ENCODE measurements at places on chromosomes 3 and 15. TPM values are rescaled to one million over a fixed set of nuclear protein-coding genes. Genes with fewer than 3 reads are reported as not detected.

- H3K27ac ChIP-seq = no peak overlapping the region
- no peak overlapping the region for H3K4me3 ChIP-seq
- H3K27me3 ChIP-seq = no peaks in the 10 kb centered on the region
- DNase-seq = no peak
Measured at GRCh38 chr15:35876762-35877161, 330.8 kb upstream of the DPH6 start.

DNA sequence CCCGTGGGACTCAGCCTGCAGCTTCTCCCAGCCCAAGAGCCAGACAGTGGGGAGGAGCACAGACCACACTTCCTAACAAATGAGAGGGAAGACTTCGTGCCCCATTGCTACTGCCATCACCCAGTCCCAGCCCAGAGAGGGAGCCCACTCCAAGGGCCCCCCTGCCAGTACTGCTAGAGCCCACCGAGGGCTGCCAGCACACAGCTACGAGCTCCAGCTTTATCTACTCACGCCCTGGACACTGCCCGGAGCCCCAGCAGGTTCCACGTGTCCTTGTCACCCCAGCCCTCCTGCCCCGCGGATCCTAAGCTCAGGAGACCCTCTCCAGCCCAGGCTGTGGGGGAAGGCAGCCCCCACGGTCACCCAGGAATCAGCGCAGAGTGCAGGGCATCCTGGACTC lies 1.9 kb downstream of the GOLGA8A start:
- no peak for DNase-seq
- H3K4me1 ChIP-seq = peaks cover 11% of the 10 kb centered on the region
- H3K27me3 ChIP-seq = peaks cover 2% of the 10 kb centered on the region
- H3K36me3 ChIP-seq = peaks cover 9% of the 10 kb centered on the region
- peak overlapping the region; percentile 65 for H3K4me3 ChIP-seq
- H3K27ac ChIP-seq = no peak overlapping the region

DNA sequence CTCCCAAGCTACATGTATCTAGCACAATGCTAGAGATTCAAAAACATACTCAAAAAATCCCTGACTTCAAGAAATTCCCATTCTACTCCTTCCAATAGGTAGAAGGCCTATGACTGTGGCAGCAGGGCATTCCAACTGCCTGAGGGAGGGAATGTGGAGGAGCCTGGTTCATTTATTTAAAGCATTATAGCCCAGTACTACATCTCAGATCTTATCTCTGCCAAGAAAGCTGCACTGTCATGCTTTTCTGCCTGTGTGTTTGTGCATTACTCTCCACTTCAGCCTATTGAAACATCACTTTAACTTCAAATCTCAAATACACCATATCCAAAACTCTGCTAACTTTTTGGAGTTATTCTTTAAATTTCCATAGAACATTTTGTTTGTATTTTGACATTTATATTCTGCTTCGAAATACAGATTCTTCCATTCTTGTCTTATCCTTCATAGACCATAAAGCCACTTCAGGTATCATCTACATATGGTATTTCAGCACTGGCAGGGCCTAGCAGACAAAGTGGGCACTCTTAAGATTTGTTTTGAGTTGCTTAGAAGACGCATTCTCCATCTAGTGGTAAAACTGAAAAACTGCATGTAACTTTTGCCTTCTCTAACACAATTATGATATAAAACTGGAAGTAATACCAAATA lies 59.1 kb upstream of the NEDD4 start:
- peaks cover 6% of the 10 kb centered on the region for H3K4me1 ChIP-seq
- H3K27me3 ChIP-seq = no peaks in the 10 kb centered on the region
- no peaks in the 10 kb centered on the region for H3K36me3 ChIP-seq
- peak overlapping the region; percentile 29 for H3K27ac ChIP-seq

DNA sequence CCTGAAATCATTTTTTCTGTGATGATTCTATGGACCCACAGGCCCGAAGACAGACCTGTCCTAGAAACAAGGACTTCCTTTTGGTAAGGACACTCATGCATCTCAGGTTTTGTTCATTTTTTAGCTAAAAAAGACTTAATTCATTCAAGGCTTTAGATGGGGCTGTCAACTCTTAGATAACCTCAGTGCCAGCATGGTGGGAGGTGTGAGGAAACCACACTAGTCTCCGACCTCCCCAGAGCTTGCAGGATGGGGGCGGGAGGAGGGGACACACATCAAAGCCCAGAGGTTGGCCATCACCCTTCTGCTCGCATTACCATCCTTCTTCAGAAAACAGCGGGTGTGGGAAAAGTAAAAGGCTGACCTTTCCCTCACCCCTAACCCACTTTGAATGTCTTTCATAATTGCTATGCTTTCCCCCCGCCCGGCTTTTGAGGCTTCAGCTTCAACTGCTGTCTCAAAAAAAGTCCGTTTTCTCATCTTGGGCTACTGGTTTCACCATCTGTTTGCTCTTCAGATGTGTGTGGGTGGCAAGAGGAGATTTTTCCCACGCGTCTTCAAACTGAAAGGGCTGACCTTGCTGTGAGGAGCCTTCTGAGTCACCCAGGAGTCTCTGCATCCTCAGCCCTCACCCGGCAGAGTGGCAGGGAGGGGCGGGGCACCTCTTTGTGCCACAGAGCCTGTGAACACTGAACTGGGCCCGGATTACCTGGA lies 27.6 kb upstream of the CXCR6 start:
- H3K4me1 ChIP-seq = peaks cover 21% of the 10 kb centered on the region
- H3K36me3 ChIP-seq = peaks cover 3% of the 10 kb centered on the region
- no peak for DNase-seq
- H3K4me3 ChIP-seq = peak overlapping the region; percentile 17

- peaks cover 27% of the 10 kb centered on the region for H3K4me1 ChIP-seq
- H3K36me3 ChIP-seq = peaks cover 34% of the 10 kb centered on the region
- H3K27ac ChIP-seq = no peak overlapping the region
- no peak overlapping the region for H3K4me3 ChIP-seq
- DNase-seq = no peak
- peaks cover 6% of the 10 kb centered on the region for H3K27me3 ChIP-seq
Measured at GRCh38 chr3:64539451-64540196, 148.2 kb downstream of the ADAMTS9 start.

DNA sequence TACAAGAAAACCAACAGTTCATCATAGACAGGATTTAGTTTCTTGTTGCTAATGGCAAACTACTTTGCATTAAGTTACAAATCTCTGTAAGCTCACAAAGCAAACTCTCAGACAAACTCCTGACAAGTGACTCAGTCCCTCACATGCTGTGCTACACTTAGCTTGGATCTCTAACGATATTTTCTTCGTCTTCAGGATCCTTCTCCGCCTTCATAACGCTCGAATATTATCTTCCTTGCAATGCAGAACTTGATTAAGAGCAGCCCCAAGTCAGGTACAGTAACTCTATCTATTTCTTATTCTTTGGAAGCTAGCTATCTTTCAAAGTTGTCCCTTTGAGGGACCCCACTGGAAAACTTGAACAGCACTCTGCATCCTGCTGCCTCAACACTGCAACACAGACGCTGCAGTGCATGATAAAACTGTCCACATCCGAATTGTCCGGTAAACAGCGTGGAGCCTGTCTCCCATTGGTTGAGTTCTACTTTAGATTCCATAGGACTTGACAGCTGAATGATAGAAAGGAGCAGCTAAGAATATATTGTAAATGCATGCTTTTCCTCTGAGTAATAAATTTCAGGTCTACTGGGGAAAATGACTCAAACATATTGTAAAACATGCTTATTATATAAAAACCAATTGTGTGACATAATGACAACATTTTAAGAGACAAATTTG lies 61.3 kb downstream of the UACA start:
- peaks cover 50% of the 10 kb centered on the region for H3K4me1 ChIP-seq
- peak overlapping the region; percentile 81 for H3K4me3 ChIP-seq
- DNase-seq = no peak
- H3K27ac ChIP-seq = peak overlapping the region; percentile 65
- no peaks in the 10 kb centered on the region for H3K36me3 ChIP-seq
- H3K27me3 ChIP-seq = no peaks in the 10 kb centered on the region

DNA sequence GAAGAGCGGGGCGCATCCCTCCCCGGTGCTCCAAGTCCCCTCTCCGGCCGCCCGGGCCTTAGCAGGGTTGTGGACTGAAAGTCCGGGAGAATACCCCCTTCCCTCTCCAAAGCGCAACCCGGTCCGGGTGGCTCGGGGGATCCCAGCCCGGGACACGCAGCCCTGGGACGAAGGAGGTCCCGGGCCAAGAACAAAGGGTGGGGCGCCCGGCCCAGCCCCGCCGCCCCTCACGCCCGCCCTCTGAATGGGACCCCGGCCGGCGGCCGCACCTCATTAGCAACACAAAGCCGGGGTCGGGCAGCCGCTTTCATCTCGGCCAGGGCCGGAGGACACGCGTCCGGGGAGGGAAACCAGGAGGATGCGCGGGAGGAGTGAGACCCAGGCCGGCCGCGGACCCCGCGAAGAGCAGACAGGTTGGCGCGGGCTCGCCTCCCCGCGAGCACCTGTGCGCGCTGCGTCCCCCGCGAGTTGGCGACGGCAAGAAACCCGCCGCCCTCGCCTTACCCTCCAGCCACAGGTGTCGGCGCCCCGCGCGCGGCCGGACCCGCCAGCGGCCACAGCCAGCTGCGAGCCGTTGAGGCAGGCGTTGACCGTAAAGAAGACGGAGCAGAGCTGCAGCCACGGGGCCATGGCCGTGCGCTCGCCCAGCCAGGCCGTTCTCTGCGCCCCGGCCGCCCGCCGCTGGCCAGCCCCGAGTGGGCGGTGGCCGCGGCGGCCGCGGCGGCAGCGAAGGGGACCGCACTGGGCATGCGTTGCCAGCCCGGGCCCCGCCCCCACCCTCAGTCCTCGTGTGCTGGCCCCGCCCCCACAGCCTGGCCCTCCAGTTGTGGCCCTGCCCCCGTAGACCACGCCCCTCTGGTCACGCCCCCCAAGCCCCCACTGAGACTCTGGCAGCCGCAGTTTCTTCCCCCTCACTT lies at the start of gene IL17RD:
IL17RD (minus strand) TSS at position 697 of the 917 bp plus-strand sequence; CDS start at position 630, 67 bp downstream.
- DNase-seq = peak; percentile 83
- peak within 1 kb of the TSS; percentile 64 for H3K27ac ChIP-seq
- peaks cover 28% of the 10 kb centered on the region for H3K27me3 ChIP-seq
- no peaks in the 10 kb centered on the region for H3K36me3 ChIP-seq

- peaks cover 35% of the 10 kb centered on the region for H3K4me1 ChIP-seq
- no peaks in the 10 kb centered on the region for H3K36me3 ChIP-seq
- DNase-seq = no peak
- no peak overlapping the region for H3K27ac ChIP-seq
- no peaks in the 10 kb centered on the region for H3K27me3 ChIP-seq
- no peak overlapping the region for H3K4me3 ChIP-seq
Measured at GRCh38 chr3:20047341-20047779, 7.1 kb downstream of the KAT2B start.

- H3K36me3 ChIP-seq = no peaks in the 10 kb centered on the region
- DNase-seq = no peak
- H3K4me3 ChIP-seq = no peak overlapping the region
- H3K27me3 ChIP-seq = peaks cover 4% of the 10 kb centered on the region
- H3K4me1 ChIP-seq = peaks cover 6% of the 10 kb centered on the region
Measured at GRCh38 chr3:179297971-179298725, 24.7 kb upstream of the ZNF639 start.

DNA sequence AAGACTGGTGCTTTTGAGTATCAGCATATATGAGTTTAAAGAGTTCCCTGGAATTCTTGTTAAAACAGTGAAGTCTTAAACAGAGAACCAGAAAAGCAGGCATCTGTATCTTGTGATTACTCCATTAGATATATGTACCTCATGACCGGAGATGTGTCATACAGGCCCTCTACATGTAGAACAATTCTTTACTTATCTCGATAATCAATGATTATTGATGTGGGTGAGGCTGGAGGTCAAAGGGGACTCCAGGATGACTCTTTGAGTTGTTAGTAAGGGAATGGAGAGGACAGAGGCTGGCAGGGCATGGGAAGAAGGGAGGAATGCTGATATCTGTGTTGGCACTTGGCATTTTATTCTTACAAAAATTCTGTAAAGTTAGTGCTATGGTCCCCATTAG lies 155.7 kb downstream of the GAP43 start:
- H3K4me1 ChIP-seq = no peaks in the 10 kb centered on the region
- DNase-seq = no peak
- H3K27me3 ChIP-seq = no peaks in the 10 kb centered on the region
- no peak overlapping the region for H3K27ac ChIP-seq

DNA sequence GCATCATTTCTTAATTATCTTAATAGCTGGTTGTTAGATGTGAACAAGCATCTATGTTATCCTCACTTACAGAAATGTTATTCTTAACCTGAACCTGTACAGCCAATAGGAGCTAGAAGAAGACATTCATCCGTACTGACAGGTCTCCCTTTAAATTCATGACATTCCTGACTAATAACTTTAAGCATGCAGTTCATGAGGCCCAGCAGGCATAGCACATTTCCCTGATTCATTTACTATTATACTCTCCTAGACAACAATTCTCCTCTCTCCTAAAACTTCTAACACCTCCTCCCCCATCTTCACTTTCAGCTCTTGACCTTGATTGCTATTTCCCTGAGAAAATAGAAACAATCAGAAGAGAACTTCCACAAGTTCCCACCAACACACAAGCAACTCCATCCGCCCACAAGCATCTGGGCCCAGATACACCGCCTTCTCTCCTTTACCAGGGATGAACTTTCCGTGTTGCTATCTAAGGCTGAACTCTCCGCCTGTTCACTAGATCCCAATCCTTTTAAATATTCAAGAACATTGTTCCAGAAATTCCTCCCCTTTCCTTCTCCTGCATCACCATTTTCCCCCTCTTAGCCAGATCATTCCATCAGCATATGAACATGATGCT lies 62.9 kb upstream of the SPRED1 start:
- no peak overlapping the region for H3K4me3 ChIP-seq
- peaks cover 5% of the 10 kb centered on the region for H3K27me3 ChIP-seq
- peaks cover 32% of the 10 kb centered on the region for H3K4me1 ChIP-seq
- DNase-seq = no peak

DNA sequence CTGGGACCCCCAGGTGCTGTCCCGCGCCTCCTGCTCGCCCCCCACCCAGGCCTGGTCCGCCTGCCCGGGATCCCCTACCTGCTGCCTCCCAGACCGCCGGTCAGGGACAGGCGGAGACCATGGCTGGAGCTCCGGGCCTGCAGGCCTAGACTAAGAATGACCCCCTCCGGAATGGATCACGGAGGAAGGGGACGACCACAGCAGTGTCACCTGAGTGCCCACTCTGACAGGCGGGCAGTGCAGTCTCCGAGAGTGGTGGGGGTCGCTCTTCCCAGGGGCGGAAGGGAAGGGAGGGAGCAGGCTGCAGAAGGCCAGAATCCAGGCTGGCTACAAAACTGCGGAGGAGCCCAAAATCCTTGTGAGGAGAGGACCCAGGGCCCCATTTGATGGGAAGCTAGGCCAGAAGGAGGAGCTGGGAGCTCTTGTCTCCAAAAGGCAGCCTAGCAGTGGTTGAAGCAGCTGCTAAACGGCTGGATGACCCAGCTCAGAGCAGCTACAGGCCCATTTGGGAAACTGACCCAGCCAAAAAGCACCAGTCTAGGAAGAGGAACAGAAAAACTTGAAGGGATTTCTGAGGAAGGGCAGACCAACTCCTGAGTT lies 908 bp upstream of the RAB43 start:
- peak overlapping the region; percentile 73 for H3K27ac ChIP-seq
- peak overlapping the region; percentile 88 for H3K4me3 ChIP-seq
- no peak for DNase-seq

Gene LRRC58
- 19.9 TPM for total RNA-seq

Gene ERICH6
- not detected for total RNA-seq

Gene SEMA6D
- 22.2 TPM for total RNA-seq

Gene PRTG
- total RNA-seq = 14.3 TPM

Gene DUOXA2
- 0.17 TPM for total RNA-seq
